ENCODE measurements at places on chromosomes 11 and 22.

GRCh38 chr11:43681401-43681942 is 934 bp downstream of the HSD17B12 start:
- no peak for DNase-seq

DNA sequence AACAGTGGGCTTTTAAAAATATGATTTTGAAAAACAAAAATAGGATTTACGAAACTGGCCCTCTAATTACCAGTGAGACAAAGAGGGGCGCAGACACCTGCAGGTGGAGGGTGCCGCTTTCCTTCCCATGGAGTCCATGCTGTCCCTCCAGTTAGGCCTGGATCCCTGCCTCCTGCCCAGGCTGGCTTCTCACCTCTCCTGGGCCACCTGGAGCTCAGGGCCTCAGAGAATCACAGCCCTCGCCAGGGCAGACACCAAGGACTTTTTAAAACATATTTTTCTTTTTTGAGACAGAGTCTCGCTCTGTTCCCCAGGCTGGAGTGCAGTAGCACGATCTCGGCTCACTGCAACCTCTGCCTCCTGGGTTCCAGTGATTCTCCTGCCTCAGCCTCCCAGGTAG is 1437.2 kb downstream of the TBC1D22A start:
- DNase-seq = no peak

DNA sequence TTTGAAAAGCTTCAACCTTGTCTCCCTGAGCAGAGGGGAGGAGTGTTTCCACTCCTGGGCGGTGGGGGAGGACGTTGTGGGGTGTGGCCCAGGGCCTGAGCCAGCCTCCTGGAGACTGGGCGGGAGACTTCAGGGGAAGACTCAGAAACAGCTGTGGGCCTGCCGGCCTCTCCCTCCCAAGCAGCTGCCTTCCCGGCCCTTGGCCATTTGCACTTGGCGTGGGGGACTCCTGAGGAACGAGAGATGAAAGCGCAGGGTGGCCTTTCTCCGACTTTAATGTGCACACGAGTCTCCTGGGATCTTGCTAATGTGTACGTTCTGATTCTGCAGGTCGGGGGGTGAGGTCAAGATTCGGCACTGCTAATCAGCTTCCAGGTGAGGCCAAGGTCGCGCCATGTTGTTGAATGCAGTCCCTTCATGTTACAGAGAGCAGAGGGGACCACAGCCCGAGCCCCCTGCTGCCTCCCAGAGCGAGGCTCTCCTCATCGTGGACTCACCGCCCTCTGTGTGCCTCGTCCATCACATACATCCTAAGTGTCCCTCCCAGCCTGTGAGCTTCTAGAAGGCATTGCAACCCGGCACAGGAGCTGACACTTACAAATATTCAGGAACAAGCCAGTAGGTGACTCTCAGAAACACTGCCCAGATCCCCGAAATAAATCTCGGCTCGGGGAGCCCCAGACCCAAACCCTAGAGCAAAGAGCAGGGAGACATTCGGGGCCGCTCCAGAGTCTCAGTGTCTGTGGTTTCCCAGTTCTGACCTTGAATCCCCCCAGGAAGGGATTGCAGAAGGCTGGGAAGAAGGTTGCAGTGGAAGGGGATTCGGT is 7.7 kb downstream of the LIF start:
- DNase-seq = no peak

- no peak for DNase-seq
Observed at GRCh38 chr11:22317656-22318055, 20.5 kb upstream of the SLC17A6 start.

DNA sequence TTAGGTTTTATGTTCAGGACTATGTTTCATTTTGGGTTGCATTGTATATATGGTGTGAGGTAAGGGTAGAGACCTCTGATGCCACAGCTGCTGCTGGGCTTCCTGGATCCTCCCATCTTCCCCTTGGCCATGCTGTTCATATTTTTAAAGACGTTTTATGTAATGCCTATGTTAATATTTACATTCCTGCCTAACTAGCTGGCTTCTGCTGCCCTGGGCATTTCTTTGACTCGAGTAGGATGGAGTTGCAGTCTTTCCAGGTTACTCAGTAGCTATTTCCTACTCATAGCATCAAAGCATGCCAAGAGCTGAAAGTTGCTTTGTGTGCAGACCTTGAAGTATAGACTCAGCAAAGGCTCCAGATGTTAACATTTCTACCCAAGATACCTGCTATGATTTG is 220.5 kb upstream of the CADM1 start:
- no peak for DNase-seq

GRCh38 chr22:17300926-17301325 is 68.3 kb upstream of the CECR2 start:
- DNase-seq = no peak

GRCh38 chr11:119324189-119324588 is 7.3 kb upstream of the MCAM start:
- DNase-seq = no peak
